ENCODE measurements at places on chromosomes 1 and 21.
A peak's percentile ranks its signal among the peaks of the same experiment; 100 is the strongest.

DNA sequence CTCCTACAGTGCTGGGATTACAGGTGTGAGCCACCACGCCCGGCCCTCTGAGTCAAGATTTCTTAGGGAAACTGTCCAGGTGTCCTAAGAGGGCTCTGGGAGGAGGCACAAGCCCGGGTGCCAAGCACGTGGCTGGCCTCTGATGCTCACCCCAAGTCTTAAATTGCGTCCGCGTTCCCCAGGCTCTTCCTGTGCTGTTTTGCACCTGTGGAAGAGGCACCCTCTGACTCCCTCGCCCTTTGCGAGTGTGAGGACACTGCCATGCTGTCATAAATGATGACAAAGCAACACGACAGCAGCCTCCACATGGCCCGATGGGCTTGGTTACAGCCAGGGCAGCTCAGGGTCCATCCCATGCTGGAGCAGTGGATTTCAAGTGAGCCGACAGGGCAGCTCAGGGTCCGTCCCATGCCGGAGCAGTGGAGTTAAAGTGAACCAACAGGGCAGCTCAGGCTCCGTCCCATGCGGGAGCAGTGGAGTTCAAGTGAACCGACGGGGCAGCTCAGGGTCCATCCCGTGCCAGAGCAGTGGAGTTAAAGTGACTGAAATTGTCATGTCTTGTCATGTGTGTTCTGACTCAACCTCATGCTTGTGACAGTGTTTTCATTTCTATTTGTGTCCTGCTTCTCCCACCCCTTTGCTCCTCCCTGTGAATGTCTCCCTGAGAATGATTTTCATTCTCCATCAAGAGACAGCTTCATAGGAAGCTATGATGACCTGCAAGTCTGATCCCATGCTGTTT, 33.9 kb downstream of the PCNT start:
- no peak for DNase-seq

DNA sequence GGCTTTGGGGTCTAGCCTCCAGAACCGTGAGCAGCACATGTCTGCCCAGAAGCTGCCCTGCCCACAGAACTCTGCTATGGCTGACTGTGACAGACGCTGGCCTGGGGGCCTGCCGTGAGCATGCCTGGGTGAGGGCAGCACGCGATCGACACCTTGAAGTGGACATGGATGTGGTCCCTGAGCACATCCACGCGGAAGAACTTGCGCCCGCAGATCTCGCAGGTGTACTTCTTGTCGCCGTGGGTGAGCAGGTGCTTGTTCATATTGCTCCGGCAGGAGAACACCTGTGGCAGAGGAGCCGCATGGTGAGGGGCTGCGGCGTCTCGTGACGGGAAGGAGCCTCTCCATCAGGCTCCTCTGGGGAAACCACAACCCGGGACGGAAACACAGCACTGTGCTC, 56.0 kb downstream of the PRDM15 start:
- DNase-seq, result no peak

GRCh38 chr1:107782217-107782845, 182.6 kb downstream of the VAV3 start:
- peak; percentile 56 for DNase-seq

DNA sequence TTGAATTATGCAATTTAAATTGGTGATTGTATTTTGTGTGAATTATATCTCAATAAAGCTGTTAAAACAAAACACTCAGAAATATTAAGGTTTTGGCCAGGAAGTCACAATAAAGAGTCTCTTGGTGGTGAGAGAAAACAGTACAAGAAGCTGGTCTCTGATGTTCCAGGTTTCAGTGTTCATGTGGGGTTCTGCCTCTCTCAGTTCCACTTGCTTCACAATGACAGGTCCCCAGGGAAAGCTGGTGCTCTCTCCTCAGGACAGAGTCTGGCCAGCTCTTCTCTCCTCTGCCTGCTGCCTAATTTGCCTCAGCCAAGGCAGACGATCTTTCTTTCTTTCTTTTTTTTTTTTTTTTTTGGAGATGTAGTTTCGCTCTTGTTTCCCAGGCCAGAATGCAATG, 342.9 kb upstream of the PLXNA2 start:
- no peak for DNase-seq

- no peak for DNase-seq
Observed at GRCh38 chr1:11078631-11079030, 18.8 kb upstream of the SRM start.

- no peak for DNase-seq
Observed at GRCh38 chr21:45910548-45911221, 70.9 kb upstream of the COL6A1 start.

- no peak for DNase-seq
Observed at GRCh38 chr1:46224966-46225365, 21.8 kb downstream of the LURAP1 start.

GRCh38 chr1:208248991-208249696, 5.0 kb upstream of the PLXNA2 start:
- DNase-seq, result no peak

- no peak for DNase-seq
Observed at GRCh38 chr1:93758842-93759515, 77.3 kb upstream of the BCAR3 start.

DNA sequence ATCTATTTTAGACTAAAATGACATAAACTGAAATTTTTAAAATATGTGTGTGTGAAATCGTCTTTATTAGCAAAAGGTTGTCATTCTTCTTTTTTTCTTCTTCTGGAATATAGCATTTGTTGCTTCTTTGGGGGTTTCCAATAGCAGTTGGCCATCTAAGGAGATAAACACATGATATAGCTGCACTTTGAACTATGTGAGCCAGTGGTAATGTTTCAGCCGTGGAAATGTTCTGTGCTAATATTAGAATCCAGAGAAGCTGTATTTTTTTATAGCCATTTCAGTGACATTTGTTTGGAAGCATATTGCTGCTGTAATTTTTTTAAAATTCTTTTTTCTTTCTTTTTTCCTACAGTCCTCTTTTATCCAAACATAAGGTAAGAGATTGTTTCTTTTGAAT, 75.1 kb downstream of the CNST start:
- no peak for DNase-seq

GRCh38 chr1:83676106-83676505, 322.8 kb downstream of the TTLL7 start:
- no peak for DNase-seq

DNA sequence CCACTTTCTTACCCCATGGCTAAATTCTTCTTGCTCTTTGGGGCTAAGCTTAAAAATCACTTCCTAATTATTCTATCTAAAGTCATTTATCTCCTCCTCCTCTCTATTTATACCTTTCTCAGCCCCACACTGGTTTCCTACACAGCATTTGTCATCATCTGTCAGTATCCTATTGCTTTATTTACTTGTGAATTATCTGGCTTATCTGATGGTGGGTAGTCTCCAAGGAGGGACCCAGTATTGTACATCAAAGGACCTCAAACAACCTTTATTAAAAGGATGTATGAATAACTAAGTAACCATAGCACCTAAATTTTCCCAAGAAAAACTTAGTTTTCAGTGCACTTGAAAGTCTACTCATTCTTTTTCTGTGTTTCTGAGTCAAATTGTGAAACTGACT, 332.7 kb upstream of the SNX7 start:
- DNase-seq, result no peak

DNA sequence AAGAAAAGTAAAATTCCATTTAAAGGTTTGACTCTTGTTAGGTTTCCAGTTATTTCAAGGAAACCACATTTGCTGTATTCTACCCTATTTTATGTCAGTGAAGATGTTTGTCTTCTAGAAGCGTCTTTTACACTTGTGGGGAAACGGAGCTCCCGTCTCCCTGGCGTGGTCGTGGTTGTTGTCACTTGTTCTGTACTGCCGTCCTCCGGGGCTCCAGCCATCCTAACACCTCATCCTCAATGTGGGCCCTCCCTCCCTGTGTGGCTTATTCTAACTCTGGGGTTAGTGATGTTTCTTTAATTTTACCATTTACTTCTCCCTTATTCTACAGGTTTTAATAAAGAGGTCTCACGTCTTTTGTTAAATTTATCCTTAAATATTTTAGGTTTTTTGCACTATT, 52.7 kb upstream of the DIP2A start:
- DNase-seq, result no peak

DNA sequence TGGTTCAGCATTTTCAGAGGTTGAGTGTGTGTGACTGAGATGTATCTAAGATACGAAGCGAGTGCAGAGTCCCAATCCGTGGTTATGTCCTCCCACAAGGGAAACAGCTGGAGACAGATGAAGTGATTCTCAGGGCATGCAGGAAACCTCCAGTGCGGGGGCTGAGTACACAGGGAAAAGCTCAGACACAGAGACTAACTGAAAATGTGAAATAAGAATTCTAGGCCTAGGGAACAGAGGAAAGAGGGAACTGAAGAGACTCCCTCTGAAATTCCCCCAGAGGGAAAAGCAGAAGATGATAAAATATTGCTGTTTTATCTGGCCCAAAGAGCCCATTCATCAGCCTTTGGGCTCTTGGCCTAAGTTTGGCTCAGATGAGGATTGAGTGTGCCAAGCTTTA, 116.8 kb downstream of the LRRC53 start:
- DNase-seq, result no peak

DNA sequence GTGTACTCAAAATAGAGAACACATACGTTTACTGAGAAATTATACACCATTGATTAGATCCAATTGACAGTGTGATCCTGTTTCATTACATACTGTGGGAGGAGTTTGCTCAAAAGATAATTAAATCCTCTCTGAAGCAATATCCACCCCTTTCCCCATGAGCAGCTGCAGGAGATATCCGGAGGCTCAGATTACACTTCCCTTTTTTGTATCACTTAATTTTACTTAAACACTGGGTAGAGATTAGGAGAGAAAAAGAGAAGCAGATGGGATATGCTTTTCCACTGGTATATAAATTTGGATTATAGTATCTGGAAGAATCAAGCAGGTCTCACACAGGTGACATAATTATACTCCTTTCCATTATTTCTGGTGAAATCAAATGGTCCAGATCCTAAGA, 333.3 kb upstream of the ZRANB2 start:
- no peak for DNase-seq

GRCh38 chr1:95007687-95008086, 65.1 kb downstream of the ALG14 start:
- no peak for DNase-seq

DNA sequence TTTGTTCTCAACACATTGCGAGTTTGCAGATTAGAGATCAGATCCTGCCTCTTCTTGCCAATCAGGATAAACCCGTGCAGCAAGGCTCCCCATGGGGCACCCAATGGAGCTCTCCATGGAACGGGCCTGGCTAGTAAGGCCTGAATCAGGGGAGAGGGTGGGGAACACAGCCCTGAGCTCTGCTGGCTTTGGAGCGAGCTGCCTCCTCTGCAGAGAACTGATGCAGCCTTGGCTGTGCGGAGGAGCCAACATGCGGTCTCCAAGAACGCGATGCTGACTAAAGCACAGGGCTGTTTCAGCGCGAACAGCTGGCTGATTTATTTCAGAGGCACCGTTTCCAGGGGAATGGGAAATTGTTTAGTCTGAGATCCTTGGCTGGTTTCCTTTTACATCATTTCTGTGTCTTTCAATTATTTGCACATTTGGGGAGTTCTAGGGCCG, 139.7 kb downstream of the TSEN15 start:
- no peak for DNase-seq

DNA sequence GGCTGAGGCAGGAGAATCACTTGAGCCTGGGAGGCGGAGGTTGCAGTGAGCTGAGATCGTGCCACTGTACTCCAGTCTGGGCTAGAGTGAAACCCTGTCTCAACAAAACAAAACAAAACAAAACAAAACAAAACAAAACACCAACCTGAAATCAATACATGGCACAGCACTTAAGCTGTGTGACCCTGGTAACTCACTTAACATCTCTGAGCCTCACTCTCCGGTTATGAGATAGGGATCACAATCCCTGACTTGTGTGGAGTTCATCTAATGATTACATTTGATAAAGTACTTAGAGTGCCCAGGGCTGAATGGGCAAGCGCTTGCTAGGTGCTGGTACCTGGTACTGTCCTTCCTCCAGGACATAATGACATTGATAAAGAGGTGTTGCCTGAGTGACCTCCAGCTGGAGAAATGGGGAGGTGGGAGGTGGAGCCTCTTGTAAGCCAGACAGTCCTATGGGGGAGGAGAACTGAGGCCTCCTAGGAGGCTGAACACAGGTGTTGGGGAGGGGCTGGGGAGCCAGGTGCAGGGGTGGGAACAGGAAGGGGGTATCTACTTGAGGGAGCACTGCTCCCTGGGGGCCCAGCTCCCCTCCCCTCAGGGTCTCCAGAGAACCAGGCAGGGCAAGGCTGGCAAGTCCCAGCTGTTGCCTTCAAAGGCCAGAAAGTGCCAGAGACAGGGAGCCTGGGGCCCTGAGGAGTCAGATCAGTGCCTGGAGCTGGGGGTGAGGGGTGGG, 17.9 kb downstream of the FOXO6 start:
- DNase-seq, result no peak

DNA sequence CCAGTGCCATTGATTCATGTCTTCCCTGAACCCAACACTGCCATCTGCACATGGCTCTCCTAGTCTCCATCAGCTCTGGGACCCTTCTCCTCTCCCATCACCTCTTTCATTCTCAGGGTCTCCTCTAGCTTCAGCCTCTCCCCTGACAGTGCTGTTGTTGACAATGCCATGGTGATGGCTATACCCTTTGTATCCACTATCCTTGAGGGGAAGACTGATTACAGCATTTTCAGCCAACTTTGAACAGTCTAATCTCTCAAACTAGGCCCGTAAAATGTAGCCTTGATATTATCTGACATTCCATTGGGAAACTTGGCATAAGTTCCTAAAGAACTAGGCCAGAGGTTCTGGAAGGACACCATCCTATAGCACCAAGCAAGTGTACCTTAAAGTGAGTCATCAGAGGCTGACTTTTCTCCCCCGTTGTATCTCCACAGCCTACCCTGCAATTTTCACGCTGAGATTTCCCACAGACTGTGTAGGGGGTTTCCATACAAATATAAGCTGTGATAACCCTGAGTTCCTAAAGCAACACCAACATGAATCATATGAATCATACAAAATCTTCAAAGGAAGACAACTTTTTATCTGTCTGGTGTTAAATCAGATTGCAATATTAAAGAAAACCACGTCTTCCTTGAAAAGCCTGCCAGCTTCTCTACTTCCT, 5.8 kb downstream of the HAO2 start:
- DNase-seq, result no peak

GRCh38 chr1:153995202-153995601, 4.6 kb downstream of the RPS27 start:
- no peak for DNase-seq

DNA sequence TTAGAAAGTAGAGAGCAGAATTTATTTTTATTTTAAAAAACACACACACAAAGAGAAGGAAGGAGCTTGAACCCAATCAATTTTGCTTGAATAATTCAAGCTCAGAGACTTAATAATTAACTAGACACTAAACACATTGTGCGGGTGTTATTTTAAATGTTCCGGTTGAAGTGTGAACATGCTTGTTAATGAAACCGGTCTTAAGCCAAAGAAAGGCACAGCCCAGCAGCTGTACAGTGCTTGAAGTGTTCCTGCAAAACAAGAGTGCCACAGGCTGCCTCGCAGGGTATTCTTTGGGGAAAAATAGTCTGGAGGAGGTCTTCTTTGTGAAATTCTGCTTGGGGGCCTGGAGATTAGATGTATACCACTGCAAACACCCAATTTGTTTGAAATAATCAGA, 2.2 kb upstream of the CDC42BPA start:
- no peak for DNase-seq

- DNase-seq, result no peak
Observed at GRCh38 chr1:64530969-64531692, 61.2 kb downstream of the CACHD1 start.

Measured in stimulated activated CD4-positive, alpha-beta T cell treated with anti-CD3 and anti-CD28 coated beads, Interleukin-2, amount 100 ng/mL, for 48 hours (primary cell).